ENCODE measurements at places on chromosomes 13 and 19.

- DNase-seq: no peak
Measured at GRCh38 chr19:6955082-6955481, 66.1 kb downstream of the MBD3L2B start.

DNA sequence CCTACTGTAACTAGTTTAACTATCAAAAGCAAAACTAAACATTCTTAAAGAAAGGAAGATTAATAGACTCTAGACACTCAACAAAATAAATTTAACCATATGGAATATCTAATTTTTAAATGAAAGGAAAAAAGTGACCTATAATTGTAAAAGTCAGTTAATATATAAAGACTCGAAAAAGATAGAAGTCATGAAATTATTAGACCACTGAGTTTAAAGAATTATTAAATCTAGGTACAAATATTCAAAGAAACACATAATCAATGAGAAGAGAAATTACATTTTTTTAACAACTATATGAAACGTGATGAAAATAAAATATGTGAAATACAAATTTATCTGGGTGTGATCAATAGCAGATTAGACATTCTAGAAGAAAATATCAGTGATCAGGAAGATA is 706.8 kb upstream of the PCDH20 start:
- DNase-seq: no peak

- no peak for DNase-seq
Measured at GRCh38 chr13:27549406-27549981, 70.8 kb downstream of the LNX2 start.

- DNase-seq: peak; percentile 60
Measured at GRCh38 chr13:39038569-39039030, 344 bp downstream of the NHLRC3 start.

- DNase-seq: no peak
Measured at GRCh38 chr13:39777527-39778061, 122.1 kb downstream of the COG6 start.

GRCh38 chr19:43554317-43554895 is 20.9 kb downstream of the XRCC1 start:
- DNase-seq: no peak

DNA sequence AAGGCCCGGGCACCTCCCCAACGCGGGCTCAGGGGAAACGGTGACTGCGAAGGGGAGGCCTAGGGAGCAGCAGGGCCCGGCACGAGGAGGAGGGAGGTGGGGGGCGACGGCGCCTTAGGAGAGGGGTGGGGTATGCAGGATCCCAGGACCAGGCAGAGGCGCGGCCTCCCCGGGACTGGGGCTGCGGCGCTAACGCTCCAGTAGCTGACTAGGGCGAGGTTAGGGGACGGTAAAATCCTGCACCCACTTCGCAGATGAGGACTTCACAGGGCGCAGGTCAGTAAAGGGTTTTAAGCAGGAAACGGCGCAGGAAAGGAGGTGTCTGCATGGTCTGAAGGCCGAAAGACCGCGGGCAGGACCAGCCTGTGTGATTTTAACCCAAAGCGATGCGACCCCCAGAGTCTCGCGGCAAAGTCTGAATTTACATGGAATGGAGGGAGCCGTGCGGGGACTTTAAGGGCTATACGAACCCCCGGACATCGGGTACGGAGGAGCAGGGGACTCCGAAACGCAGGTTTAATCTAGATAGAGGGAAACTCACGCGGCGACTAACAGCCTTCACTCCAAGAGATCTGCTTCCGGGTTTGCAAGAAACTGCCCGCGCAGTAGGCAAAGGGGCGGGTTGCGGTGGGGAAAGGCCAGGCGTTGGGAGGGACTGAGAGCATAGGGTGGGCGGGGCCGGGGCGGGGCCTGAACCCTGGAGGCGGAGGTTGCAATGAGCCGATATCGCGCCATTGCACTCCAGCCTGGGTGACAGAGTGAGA is at the start of gene ZNF665:
TSS of gene ZNF665 (minus strand) at position 588 of the 764 bp plus-strand sequence. CDS start 10,460 bp downstream, outside the sequence.
- peak; percentile 95 for DNase-seq

DNA sequence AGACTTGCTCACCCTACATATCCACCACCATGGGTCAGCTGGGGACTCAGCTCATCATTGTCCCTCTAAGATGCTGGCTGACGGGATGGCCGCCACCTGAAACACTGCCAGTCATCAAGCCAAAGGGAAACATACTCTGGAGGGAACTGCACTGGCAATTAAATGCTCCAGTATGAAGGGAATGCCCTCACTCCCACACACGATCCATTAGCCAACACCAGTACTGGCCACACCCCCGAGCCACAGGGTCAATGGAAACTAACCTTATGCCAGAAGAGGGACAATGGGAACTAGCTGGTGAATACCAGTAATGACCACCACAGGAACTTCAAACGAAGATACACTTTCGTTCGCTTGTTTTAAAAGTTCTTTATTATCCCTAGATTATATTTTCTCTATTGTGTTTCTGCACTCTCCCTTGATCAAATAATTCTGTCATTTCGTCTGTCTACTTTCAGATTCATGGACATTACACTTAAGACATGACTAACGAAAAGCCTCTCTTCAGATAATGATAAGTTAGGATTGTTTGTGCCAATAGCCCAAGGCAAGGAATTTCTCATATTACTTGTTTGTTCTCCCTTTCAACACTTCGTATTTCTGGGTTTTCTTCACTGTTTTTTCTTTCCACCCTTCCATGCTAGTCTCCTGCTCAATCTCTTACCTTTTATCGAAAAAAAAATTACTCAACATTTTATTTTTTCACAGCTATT is 1.7 kb upstream of the ZNF507 start:
- DNase-seq: peak; percentile 65

- no peak for DNase-seq
Measured at GRCh38 chr13:87537951-87538350, 133.2 kb upstream of the SLITRK5 start.

Data from suppressor macrophage (primary cell).